ENCODE measurements at places on chromosomes 7 and 10.

GRCh38 chr7:111071556-111071955 is 19.4 kb upstream of the LRRN3 start:
- DNase-seq: no peak

DNA sequence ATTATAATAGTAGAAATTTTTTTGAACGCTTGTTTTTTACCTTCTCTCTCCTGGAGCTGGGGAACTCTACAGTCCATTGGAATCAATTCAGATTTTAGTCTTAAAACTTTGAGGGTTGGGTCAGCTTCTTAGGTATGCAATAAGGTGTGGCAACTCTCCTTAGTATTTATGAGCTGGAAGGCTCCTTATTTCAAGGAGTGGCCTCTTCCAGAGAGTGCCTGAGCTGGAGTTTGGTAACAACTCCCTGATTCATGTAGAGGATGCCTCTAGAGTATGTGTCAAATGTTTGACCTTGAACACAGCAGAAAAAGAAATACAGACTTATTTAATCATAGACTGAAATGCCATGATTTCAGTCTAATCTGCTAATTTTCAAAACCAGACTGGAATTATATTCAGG is 11.1 kb downstream of the CDK14 start:
- no peak for DNase-seq

DNA sequence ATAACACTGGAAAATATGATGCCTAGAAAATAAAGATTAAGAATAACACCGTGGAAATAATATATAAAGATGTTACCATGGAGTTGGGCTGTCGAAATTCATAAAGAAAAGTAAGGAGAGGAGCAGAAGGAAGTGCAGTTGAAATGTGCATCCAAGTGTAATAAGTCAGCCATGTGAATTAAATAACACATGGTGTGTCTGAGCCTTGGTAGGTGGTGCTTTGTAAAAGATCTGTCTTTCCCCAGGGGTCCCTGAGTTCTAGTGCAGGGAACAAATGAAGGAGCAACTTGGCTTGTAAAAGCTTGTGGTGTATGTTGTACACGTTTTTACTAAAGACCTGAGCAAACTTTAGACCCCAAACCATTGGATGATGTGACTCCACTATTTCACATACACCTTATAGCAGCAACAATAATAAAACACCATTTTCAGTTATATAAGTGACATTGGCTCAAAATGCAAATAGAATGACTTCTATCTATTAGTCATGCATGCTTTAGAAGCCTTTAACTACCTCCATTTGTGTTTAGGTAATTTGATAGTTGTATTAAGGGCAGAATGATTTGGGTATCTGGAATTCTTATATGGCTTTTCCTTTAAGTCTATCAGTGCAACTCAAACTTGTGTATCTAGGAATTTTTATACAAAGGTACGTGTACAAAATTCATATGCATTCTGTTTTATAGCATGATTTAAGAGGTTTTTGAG is 11.3 kb downstream of the STARD3NL start:
- peak; percentile 51 for DNase-seq

DNA sequence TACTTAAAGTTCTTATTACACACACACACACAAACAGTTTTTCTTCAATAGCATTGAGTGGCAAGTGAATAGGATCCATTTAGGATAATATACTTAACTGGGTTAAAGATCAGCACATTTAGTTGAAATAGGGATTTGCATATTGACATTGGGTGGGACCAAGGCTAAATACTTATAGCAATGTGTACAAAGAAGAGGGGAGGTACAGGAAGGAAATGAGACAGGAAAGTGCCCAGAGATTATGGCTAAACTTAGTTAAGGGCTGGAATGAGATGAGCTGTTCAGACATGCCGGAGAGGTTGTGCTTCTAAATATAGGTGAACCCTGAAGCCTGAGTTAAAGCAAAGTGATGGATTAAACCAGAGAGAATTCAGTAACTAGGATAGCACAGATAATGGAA is 95.1 kb downstream of the LSMEM1 start:
- DNase-seq: no peak

- no peak for DNase-seq
Measured at GRCh38 chr10:124511205-124512039, 49.8 kb downstream of the LHPP start.

- DNase-seq: peak; percentile 37
Measured at GRCh38 chr7:42876182-42877068, 35.4 kb downstream of the C7orf25 start.

DNA sequence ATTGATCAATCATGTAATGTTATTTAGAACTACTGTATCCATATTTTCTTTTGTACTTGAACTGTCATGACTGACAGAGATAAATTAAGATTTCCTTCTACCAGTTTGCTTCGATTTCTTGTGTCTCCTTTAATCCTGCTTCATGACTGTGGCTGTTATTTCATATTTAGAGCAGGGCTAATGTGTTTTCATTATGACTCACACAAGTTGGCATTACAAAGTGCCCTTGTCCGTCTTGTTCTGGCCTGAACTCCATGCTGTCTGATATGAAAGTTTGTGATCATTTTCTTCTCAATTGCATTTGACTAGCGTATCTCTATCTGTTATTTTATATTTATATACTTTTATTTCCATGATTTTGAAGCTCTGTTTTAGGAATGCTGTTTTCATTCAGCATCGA is 344.1 kb upstream of the PRKCQ start:
- DNase-seq: no peak

- DNase-seq: no peak
Measured at GRCh38 chr7:80600046-80600445, 38.4 kb upstream of the CD36 start.

DNA sequence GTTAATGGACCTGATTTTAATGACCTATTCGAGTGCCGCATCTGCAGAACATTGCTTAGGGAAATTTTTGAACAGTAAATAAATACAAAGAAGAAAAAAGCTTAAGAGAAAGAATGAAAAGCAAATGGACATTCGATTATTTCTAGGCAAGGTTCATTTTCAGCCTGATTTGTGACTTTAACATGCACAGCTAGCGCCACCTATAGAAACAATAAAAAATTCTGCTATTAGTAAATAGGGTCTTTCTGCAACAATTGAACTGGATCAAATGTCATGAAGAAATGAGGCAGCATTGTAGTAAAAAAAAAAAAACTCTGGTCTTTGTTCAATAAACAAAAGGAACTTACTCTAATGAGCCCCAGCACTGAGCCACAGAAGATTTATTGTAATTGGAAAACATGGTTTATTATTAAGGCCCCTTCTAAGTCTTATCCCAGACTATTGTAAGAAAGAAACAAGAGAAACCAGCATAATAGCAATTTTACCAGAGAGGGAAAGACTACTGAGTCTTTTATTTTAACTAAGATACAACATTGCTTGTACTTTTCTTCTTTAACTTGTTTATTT is 41.4 kb upstream of the GHITM start:
- DNase-seq: peak; percentile 38

- no peak for DNase-seq
Measured at GRCh38 chr7:11216276-11216675, 242.6 kb downstream of the PHF14 start.

GRCh38 chr7:37719077-37719476 is 35.5 kb downstream of the GPR141 start:
- DNase-seq: no peak

DNA sequence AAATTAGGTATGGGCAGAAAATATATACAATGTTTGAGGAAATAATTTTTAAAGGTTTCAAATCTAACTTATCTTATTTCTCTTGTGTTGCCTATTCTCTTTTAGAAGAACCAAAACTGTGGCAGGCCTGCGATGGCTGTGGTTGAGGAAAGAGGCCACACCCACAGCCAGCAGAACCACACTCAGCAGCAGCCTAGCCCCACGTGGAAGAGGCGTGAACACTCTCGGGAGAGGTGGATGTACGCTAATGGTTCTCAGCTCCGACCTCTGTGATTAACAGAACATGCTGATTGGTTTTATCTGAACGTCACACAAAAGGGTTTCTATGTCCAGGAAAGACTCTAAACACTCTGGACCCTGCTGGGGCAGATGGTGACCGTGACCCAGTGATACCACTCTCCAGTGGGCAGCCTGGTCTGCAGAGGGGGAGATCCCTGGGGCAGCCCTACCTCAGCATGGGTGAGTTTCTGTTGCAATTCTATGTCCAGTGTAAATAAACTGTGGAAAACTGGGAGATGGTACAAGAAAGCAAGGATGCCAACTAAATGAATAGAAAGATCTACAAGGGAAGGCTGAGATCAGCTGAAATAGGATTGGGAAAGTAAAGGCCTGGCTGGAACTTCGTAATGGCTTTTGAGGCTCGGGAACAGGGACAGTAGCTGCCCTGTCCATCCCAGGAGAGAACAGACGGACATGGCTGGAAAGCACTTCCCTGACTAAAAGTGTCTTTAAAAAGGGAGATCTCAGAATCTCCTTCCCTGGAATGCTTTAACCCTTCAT is 26.6 kb downstream of the DIP2C start:
- DNase-seq: peak; percentile 50

- DNase-seq: no peak
Measured at GRCh38 chr7:18116661-18117060, 89.0 kb upstream of the PRPS1L1 start.

GRCh38 chr7:148911626-148912025 is 27.5 kb upstream of the EZH2 start:
- no peak for DNase-seq

DNA sequence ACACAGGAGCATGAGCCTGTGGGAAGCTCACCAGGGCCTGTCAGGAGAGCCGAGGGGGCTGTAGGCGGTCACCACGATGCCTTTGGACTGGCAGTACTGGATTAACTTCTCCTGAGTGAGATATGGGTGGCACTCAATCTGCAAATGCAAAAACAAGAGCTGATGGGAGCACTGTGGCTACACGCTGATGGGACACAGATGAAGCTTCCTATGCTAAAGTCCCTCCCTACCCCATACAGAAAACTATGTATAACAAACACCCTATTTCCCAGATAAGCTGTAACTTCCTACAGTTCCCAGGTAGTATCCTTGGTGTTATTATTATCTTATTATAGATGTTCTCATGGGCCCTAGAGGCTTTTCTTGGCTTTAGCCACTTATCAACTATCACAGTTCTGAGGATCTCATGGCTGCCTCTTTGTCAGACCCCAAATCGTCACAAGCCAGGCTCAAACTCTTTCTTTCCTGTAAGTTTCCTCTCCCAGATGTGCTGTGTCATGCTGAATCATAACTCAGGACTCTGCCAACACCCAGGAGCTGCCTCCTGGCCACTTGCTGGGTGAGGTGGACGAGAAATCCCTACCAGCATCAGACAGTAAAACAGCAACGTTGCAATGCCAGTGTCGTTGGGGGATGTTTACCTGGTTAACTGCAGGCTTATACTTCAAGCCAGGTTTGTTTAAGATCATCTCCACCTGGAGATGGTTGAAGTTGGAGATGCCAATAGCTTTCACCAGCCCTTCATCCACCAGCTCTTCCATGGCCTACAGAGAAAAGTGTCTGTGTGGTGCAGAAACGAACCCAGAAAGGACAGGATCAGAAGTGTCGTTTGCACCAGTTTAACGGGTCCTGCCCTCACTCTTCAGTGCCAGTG is 10.3 kb downstream of the AKR1B1 start:
- DNase-seq: no peak
